Hippocampal formation (tissue), 2 donors: ENCODE measurements at places on chromosomes 3 and 15.

DNA sequence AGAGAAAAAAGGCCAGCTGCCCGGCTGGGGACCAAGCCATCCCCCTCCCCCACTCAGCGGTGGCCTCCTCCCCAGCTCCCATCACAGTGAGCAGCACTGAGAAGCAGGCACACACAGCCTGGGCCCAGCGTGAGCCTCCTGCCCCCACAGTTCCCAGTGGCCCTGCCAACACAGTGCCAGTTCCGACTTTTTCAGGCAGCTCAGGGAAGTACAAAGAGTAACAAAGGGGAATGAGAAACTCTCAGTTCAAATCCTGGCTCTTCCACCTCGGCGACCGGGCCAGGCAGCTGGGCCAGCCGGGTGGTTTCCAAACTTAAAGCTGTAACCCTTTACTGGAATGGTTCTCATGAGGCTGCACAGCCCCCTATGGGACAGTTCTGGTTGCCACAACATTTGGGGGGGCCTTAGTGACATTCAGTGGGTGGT is 18.5 kb downstream of the TNK2 start:
- peak; percentile 44 for DNase-seq

GRCh38 chr3:77078279-77078678 is 38.4 kb downstream of the ROBO2 start:
- no peak for DNase-seq

GRCh38 chr3:124234852-124235252 is 242.9 kb upstream of the ROPN1 start:
- no peak for DNase-seq

- DNase-seq, result no peak
These were observed 302.9 kb upstream of the RARB start for GRCh38 chr3:25125201-25125600.

- DNase-seq, result peak; percentile 34
These were observed 259.8 kb upstream of the WNT5A start for GRCh38 chr3:55746808-55747413.

DNA sequence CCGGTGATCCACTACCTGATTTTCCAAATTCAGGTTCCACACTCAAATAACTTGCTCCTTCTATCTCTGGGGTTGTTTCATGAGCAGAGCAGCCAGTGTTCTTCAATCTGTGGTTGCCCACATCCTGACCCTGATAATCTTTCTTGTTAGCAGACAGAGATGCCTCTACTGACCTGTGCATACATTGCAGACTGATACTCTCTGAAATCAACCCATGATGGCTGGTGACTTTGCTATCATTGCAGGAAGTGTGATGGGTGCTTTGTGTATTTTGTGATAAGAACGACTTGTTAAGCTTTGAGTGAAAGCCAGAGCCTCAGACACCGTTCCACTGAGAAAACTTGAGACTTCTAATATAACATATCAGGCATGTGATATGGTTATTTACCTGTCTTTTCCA is 39.9 kb downstream of the GATM start:
- no peak for DNase-seq

DNA sequence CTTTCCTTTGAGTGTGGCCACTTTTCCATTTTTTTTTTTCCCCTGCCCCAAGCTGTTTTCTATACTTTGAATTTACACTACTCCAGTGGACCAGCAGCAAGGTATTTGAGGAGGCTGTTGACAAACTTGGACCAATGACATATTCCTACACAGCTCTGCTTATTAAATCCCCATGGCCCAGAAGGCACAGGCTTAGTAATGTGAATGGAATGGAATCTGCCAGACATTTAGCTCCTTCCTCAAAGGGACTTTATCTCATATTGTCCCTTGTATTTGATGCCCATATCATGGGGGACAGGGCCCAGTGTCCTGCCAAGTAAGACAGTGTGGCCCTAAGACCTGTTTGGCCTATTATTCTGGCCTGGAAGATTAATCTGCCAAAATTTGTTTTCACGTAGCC is 107.5 kb downstream of the CHCHD6 start:
- no peak for DNase-seq

DNA sequence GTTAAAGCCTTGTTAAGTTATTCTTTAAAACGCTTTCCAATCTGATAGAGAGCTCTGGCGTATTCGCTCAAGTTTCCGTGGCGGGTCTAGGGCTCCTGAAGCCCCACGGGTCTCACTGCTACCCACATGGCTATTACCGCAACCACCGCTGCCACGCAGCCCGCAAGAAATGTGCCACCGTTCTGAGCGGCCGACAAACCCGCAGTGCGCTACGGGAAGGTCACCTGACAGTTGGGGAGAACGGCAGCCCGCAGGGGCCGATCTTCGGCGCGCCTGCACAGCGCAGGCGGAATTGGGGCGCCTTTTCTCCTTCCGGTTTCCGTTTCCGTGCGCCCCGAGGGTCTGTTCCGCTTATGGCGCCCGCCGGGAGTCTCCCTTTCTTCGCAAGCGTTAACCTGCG is 76.6 kb upstream of the SNRPN start:
- peak; percentile 2 for DNase-seq
